ENCODE measurements at places on chromosomes 5 and 9.

DNA sequence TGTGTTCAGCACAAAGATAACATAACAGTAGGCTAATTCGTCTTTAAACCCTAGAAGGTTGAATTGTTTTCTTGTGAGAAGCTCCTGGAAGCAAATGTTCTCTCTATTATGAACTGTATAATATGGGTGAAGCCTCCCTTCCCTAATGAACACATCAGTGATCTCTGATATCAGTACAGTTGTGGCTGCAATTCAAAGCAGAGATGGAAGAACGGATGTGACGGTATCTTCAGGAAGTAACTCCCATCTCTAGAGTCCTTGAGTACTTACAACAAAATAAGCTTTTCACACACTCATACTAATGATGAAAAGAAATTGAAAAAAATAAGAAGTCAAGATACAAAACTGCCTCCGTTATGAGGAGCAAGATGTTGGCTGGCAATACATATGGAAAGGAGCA, 4.5 kb downstream of the HCN1 start:
- no peak for DNase-seq

- no peak for DNase-seq
Measured at GRCh38 chr9:92350740-92351133, 25.0 kb downstream of the CENPP start.

- no peak for DNase-seq
Measured at GRCh38 chr9:78311886-78312524, 15.1 kb downstream of the PSAT1 start.

DNA sequence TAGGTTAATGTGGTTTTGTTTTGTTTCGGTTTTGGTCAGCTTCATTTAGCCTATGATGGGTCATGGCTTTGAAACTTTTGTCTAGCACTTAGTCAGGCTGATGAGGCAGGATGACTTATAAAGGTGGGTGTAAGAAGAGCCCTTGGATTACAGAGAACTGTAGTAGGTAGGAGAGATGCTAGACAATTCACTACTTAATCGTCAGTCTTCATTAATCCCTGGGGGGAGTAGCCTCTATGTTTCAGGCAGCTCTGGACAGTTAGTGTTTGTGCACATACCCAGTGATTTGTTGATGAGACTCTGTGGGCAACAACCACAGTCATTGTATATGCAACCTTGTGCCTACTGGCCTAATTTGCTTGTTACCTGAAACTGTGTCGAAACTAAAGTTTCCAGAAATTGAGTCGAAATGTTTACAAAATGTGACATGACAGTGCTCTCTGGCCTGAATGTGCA, 113.3 kb downstream of the MTREX start:
- DNase-seq = no peak

DNA sequence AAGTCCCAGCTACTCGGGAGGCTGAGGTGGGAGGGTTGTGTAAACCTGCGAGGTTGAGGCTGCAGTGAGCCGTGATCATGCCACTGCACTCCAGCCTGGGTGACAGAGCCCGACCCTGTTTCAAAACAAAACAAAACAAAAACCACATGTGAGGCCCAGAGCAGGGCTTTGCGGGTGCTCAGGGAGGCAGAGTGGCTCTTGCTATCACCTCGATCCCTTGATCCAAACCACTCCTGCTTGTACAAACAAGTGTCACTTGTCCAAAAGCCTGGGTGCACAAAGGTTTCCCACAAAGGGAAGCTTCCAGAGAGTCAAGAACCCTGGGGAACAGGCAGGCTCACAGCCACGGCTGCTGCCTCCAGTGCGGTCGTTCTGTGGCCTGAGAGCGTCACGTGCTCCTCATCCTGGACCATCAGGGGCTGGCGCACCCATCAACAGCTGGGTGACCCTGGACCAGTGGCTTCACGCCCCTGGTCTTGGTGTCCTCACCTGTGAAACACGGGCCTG, 162.7 kb downstream of the C9orf50 start:
- DNase-seq = no peak

GRCh38 chr9:134991808-134992754, 74.4 kb upstream of the FCN1 start:
- no peak for DNase-seq

GRCh38 chr5:119453040-119453373, 710 bp downstream of the HSD17B4 start:
- DNase-seq = peak; percentile 5

DNA sequence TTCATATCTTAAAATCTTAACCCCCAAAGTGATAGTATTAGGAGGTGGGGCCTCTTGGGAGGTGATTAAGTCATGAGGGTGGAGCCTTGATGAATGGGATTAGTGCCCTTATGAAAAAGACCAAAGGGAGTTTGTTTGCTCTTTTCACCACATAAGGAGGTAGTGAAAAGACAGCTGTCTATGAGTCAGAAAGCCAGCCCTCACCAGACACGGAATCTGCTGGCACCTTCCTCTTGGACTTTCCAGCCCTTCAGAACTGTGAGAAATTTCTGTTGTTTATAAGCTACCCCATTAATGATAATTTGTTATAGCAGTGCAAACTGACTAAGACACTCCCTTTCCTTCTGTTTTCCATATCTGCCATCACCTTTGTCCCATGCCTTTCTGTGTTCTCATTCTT, 20.8 kb downstream of the IFNB1 start:
- DNase-seq = no peak

DNA sequence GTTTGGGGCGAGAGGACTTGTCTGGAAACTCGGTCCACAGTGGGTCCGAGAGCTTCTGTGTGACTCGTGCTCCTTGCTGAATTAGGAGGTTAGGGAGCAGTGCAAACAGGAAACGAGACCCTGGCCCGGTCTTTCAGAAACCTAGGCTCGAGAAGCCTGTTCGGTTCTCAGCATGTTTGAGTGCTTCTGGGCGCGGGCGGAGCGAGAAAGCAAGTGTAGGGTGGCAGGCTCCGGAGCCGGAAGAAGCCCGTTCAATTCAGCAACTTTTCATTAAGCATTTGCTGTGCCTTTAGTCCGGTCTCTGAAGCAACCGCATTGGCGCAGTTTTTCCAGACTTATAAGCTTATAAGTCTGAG, 547 bp downstream of the CLTA start:
- no peak for DNase-seq

GRCh38 chr5:97836816-97837215, 653.8 kb upstream of the RIOK2 start:
- DNase-seq = no peak

GRCh38 chr9:19378164-19378563, 1.9 kb downstream of the RPS6 start:
- DNase-seq = no peak

DNA sequence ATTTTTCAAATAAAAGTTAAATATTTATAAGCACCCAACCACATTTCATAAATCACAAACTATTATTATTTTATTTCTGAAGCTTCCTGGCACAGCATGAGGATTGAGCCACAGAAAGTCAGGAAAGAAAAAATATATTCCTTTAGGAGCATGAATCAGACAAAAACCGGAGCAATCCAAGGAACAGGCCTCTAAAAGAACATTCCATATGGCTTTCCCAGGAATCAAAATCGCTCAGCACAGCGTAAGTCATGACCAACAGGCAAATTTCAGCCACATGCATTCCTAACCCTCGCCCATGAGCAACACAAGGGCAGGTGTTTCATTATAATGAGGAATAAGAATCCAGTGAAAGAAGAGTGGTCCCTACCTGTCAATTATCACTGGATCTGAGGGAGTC, 26.7 kb downstream of the EBF1 start:
- DNase-seq = no peak

- no peak for DNase-seq
Measured at GRCh38 chr9:138014563-138014945, 137.0 kb downstream of the CACNA1B start.

GRCh38 chr9:24708814-24709213, 163.1 kb upstream of the IZUMO3 start:
- DNase-seq = no peak

DNA sequence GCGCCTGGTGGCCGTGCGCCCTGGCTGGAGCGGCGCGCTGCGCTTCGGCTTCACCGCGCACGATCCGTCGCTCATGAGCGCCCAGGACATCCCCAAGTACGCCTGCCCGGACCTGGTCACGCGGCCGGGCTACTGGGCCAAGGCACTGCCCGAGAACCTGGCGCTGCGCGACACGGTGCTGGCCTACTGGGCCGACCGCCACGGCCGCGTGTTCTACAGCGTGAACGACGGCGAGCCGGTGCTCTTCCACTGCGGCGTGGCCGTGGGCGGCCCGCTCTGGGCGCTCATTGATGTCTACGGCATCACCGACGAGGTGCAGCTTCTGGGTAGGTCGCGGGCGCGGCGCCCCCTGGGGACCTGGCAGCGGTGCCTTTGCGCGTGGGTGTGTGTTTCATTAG, 28.9 kb downstream of the NEURL1B start:
- DNase-seq = no peak

DNA sequence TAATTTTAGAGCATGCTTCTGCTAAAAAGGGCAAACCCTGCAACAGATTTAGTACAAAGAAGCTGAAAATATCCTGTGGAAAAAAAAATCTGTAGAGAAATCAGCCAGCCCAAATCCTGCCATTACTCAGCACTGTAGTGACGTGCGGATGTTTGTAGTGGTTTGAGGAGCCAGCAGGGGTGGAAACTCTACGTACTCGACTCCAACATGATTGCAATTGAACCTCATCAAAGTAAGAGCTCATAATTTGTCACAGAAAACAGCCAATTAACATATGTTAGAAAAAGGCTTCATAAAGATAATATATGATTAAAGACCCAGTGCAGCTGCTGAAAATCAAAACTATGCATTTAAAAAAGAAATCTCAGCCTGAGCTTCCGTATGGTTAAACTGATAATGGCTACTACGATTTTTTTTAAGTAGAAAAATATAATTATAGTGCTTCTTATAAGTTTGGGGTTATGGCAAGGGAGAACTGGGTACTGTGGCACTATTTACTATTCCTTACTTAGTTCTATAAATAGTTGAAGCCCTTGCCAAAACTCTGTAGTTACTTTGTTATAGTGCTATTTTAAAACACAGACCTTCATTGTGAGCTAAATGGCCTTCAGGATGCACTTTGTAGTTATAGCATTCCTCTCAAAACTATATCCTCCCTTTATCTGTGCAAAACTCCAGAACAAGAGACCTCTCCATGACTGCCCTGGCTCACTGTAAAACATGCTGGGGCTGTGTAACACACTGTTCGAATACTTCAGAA, 49.4 kb downstream of the MEF2C start:
- DNase-seq = no peak

DNA sequence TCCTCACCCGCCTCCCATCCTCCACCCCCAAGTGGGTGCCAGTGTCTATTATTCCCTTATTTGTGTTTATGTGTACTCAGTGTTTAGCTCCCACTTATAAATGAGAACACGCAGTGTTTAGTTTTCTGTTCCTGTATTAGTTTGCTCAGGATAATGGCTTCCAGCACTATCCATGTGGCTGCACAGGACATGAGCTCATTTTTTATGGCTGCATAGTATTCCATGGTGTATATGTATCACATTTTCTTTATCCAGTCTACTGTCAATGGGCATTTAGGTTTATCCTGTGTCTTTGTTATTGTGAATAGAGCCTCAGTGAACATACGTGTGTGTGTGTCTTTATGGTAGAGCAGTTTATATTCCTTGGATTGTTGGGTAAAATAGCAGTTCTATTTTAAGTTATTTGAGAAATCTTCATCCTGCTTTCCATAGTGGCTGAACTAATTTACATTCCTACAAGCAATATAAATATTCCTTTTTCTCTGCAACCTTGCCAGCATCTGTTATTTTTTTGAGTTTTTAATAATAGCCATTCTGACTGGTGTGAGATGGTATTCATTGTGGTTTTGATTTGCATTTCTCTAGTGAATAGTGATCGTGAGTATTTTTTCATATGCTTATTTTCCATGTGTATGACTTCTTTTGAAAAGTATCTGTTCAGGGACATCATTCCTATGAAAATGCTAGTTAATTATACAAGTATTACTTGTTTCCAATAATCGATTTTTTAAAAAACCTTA, 164.0 kb upstream of the CCDC152 start:
- DNase-seq = no peak

- DNase-seq = no peak
Measured at GRCh38 chr5:93371893-93372292, 209.1 kb downstream of the NR2F1-AS1 start.

GRCh38 chr9:74443036-74443750, 53.9 kb upstream of the RORB start:
- no peak for DNase-seq

DNA sequence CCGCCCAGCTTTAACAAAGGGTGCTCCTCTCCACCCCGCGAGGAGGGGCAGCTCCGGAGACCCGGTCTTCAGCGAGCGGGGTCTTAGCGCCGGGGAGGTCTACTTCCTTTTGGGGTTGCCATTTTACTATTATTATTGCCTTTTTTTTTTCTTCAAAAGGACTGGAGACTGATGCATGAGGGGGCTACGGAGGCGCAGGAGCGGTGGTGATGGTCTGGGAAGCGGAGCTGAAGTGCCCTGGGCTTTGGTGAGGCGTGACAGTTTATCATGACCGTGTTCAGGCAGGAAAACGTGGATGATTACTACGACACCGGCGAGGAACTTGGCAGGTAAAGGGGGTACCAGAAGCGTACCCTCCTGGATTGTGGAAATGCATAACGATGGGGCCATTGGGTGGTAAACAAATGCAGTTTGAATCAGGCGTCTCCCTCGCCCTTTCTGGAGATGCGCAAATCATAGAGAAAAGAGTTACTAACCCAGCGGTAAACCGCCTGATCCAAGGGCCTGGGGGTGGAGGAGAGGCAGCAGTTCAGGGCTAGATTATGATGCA, 1.2 kb downstream of the DAPK1 start:
- DNase-seq = no peak

- DNase-seq = no peak
Measured at GRCh38 chr9:13896047-13896446, 417.9 kb downstream of the NFIB start.

DNA sequence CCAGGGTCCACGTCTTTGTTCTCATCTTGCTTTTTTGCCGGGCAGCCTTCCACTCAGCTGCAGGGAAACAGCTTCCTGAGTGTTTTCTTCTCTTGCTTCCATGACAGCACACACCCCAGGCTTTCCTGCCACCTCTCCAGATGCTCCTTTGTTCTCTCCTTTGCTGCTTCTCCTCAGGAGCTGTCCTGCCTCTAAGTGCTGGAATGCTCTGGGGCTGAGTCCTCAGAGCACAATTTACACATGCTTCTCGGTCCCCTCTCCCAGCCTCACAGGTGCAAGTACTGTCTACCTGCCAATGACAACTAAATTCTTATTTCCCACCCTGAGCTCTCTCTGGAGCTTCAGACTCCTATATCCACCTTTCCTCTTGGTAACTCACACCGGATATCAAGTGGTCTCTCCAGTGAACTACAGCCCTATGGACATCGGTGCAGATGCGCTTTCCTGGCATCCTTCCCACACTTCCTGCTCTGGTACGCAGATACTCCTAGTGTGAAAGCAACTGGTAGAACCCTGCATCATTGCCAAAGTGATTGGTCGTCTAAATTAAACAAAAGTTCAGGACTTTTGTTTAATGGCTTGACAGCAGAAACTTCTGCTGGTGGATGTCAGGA, 13.4 kb upstream of the ACSL6 start:
- DNase-seq = no peak

- no peak for DNase-seq
Measured at GRCh38 chr5:177994561-177995190, 1.4 kb downstream of the PROP1 start.

- DNase-seq = no peak
Measured at GRCh38 chr5:135218486-135218755, 180.6 kb downstream of the MACROH2A1 start.

All from HTR-8/SVneo (cell line).